ENCODE measurements at places on chromosomes 4 and X.

GRCh38 chr4:31089815-31090214 lies 369.6 kb downstream of the PCDH7 start:
- DNase-seq, result peak; percentile 91

- no peak for DNase-seq
Measured at GRCh38 chrX:64338296-64338695, 57.0 kb downstream of the MTMR8 start.

DNA sequence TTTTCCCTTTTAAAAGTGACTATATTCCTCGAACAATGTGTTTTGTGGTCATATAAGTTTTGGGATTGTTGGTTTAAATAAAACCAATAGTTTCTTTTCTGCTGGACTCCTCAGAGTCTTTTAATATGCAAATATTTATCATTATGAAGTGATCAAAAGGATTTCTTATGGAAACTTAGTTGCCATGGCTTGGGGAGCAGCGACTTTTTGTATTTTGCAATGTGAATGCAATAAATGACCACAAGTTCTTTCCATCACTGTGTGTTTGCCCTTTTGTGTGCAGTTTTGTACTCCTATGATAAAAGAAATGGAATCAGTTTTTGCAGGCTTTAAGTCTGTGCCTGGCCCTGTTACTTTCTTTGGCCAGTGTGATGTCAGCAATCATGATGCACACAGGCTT lies 68.5 kb upstream of the NUDT6 start:
- DNase-seq, result no peak

DNA sequence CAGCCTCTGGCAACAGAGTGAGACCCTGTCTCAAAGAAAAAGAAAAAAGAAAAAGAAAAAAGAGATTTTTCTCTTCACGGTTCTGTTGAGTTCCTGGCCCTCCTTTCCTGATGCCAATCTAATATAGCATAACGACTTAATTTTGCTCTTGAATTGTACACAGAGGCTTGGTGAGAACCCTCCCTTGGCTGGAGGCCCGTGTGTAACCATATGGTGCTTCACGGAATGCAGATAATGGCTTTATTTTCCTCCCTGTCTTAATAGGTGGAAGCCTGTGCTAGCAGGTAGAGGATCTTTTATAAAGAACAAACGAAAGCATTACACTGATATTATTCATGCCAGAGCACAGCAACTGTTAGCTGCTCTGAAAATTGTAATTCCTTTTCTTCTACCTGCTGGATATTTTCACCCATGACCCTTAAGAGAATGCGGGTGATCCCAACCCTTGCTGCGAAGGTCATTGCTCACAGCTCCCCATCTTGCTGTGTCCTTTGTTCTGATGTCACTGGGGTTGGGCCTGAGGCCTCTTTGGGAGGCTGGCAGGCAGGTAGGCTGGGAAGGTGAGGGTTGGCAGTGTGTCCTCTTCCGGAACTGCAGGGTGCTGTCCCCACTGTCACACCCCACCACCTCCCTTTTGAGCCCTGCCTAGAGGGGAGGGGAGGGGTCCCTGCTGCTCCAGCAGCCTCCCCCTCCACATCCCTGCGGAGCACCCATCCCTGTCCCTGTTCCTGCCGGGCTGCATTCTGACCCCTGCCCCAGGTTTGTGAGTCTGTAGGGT lies 83.8 kb upstream of the STOX2 start:
- DNase-seq, result no peak

- no peak for DNase-seq
Measured at GRCh38 chrX:13140007-13140406, 95.6 kb upstream of the FAM9C start.

DNA sequence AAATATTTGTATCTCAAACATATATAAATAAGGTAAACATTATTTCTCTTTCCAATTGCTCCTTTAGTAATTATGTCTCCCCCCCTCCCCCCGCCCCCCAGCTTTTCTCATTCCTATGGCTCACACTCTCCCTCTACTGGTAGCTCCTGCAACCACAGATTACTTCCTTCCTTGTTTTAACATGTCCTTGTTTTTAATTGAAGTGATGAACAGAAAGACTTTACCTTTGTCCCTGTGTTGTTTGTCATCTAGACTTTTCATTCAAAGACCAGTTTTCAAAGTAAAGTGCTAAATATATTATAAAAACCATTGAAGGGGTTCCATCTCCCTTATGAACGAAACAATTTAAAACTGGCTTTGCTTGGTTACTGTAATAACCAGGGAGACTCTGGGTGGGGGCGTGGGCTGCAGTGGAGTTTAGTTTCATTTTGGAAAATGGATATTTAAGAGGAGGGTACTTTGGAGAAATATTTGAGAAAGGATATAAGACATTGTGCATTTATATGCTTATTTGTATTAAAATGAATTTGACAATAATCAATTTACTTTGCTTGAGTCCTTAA lies 352.9 kb downstream of the RAPGEF2 start:
- DNase-seq, result peak; percentile 40

DNA sequence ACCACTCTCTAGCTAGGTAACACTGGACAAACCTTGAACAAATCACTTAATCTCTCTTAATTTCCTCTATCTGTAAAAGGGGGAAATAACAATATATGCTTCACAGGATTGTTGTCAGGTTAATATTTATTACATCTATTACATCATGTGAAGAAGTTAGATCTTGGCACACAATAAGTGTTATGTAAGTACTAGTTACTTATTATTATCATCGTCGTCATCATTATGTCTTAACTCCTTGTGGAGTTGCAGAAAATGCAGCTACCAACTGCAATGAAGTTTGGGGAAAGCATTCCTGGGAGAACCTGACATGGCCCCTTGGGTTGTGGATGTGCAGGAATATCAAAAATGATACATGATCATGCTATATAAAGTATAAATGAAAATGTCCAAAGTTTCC lies 4.8 kb upstream of the JCHAIN start:
- no peak for DNase-seq

GRCh38 chr4:185424905-185425646 lies 688 bp downstream of the UFSP2 start:
- no peak for DNase-seq

GRCh38 chrX:106606571-106606970 lies 5.2 kb upstream of the RADX start:
- no peak for DNase-seq

GRCh38 chrX:69037786-69038185 lies 127.5 kb downstream of the PJA1 start:
- DNase-seq, result no peak

- DNase-seq, result no peak
Measured at GRCh38 chr4:86976801-86977485, 42.1 kb downstream of the AFF1 start.

DNA sequence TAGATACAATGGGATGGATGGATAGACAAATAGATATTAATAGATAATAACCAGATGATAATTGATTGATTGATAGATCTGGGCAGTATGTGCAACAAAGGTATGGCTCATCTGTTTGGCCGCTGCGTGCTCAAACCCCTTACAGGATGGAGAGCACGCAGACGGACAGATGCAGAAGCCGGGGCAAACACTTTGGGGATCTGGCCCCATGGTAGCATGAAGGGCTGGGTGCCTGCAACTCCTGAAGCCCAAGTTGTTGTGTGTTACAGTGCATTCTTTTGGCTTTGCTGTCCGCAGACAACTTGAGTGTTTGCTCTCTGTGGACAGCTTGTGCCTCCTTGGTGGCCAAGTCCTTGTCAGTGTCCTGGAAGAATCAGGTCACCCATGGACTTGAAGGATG lies 10.6 kb upstream of the DHRSX start:
- no peak for DNase-seq

GRCh38 chrX:119040432-119040831 lies 32.4 kb upstream of the CT47C1 start:
- no peak for DNase-seq

DNA sequence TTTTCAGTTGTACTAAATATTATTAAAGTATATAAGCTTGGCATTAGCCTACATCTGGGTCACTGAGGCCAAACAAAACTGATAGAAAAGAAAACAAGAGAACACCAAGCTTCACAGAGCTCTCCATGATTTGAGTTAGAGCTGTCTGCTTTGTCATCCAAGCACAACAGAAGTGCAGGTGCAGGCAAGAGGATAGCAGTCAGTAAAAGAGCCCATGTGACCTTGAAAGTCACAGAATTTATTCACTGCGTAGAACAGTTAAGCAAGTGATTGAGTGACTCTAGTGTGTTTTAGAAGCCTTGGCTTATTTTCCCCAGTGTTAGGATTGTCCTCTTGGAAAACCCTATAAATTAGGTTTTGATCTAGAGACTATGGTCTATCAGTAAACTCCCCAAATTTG lies 49.4 kb upstream of the PRDM5 start:
- no peak for DNase-seq

GRCh38 chr4:89196056-89196674 lies 84.8 kb downstream of the TIGD2 start:
- DNase-seq, result no peak

GRCh38 chrX:139831675-139832456 lies 101.0 kb downstream of the ATP11C start:
- DNase-seq, result no peak

DNA sequence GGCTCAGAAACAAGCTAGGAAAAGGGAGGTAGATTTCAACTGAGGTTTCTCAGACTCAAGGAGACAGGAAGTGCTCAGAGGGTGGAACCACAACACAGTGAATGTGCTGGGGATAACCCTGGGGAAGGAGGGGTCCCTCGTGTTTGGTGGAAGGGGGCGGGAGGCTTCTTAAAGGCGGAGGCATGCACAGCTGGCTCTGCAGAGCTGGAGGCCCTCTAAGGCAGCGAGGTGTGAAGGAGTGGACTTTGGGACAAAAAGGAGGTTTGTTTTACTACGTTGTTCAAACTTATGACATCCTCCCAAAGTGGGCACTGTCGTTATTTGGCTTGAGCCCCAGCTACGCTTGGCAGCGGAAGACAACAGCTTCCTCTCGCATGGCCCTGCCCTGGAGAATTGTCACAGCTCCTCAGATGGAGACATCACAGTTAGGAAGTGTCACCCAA lies 21.7 kb upstream of the MTM1 start:
- no peak for DNase-seq

DNA sequence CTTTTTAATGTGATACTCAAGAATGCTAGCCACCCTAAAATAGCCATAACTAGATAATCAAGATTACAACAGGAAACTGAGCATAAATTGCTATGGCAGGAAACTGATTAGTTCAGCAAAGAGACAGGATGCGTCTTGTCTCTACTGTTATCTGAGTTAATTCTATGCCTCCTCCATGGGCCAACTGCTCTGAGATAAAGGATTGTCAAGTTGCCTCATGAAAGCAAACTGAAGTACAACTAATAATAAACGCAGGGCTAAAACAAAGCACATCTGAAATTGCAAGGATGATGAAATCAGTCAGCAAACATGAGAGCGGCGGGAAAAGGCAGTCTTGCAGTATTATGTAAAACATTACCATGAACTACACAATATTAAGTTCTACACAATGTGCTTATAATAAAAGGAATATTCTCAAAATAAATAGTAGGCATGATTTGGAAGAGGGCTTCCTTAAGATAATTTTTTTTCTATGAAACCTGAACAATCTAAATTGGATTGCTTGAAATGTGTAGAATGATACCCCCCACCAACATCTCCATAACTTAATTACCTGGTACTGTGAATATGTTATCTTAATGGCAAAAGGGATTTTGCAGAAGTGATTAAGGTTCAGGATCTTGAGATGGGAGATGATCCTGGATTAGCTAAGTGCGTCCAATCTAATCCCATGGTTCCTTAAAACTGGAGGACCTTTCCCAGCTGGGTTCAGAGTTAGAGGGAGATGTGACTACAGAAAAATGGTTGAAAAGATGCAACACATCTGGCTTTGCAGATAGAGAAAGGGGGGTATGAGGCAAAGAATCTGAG lies 65.9 kb downstream of the ANTXR2 start:
- DNase-seq, result no peak

GRCh38 chr4:110508827-110509710 lies 33.1 kb downstream of the ENPEP start:
- no peak for DNase-seq

GRCh38 chr4:112517911-112518310 lies 1.9 kb upstream of the NEUROG2 start:
- no peak for DNase-seq

GRCh38 chrX:10482708-10483107 lies 137.7 kb downstream of the MID1 start:
- DNase-seq, result no peak

DNA sequence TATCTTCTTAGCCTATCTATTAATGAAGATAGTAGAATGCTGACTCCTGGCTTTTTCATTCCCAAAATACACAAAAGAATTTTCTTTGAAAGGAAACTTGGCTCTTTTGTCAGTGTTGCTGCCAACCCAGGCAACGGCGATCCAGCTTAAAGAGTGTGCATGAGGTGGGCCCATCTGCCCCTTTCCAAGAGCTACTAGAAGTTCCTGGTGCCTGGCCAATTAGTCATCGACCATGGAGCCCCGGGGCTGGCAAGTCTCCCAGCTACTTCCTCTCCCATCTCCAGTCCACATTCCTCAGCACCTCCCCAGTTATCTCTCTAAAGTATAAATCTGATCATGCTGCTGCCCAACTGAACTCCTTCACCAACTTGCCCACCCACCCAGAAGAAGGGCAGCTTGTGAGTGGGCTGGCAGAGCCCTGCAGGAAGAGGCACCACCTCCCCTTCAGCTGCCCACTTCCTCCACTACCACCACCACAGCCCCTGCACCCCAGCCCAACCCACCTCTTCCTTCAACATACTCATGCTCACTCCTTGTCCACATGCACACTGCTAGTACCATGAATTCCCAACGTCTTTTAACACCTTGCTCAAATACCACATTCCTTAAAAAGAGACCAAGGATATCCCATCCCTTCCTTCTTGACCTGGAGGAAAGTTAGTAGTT lies 158.2 kb upstream of the MAP3K15 start:
- DNase-seq, result no peak
